NCI-H2029 treated with DMSO at 0.1 percent for 48 hours (cell line): ENCODE measurements at places on chromosomes 13 and 19.

DNA sequence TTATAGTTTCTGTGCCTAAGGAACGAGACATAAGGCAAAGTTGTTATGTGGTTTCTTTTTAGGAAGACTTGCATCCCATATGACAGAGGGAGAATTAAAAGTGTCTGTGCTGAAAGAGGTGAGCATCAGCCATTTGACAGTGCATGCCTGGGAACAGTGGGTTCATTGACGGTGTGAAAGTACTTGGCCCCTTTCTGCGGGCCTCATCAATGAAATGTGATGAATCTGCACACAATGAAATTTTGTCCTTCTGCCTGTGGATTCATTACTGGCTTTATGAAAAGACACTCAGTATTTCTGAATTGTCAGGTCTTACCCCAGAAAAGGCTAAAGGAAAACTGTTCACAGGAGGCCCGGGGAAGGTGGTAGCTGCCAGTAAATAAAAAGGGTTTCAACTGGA is 295.8 kb downstream of the FOXO1 start:
- no peak for DNase-seq

DNA sequence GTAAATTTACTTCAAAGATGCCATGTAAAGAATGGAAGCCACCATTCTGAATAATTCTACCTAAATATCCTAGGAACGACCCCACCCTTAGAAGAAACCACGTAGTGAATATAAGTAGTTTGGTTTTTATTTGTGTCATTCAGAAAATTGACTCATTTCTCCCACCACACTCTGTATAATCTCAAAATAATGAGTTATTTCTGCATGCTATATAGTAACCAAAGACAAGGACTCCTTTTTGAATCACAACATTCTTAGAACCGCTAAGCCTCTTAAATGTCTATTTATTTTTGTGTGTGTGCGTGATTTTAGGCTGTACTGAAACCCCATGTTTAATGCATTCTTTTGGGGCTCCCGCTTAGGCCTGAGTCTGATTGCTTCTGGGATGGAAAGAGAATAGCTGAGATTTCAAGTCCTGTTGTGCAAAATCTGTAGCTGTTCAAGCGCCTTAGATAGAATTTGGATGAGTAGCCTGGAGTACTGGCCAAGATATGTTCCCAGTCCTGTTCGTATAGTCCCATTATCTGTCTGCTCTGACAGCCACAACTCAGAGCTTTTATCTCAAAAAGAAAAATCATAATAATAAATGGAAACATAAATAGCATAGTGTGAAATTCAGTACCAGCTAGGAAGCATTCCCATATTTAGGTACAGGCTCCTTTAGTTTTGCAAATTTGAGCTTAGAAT is 532.4 kb upstream of the NBEA start:
- DNase-seq = no peak

DNA sequence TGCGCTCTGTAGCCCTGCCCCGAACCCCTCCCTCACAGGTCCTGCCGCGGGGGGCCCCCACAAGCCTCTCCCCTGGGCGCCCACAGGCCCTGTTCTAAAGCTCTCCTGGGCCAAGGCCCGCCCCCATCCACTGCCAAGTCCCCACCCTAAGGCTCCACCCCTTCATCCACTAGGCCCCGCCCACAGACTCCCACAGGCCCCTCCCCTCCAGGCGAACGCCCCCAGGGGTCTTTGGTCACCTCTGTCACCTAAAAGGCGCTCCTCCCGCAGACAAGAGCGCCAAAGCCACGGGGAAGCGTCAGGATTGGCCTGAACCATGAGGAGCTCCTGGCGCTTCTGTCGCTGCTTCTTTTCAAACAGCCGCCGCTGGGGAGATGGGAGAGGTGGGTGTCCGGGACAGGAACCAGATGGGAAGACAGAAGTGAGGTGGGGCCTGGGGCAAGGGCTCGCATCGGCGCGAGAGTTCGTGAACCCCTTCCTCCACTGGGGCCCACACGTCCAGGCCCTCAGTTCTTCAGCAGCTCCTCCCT is 2.3 kb downstream of the TULP2 start:
- DNase-seq = no peak

GRCh38 chr13:113064534-113065405 is 40.8 kb upstream of the F7 start:
- no peak for DNase-seq

DNA sequence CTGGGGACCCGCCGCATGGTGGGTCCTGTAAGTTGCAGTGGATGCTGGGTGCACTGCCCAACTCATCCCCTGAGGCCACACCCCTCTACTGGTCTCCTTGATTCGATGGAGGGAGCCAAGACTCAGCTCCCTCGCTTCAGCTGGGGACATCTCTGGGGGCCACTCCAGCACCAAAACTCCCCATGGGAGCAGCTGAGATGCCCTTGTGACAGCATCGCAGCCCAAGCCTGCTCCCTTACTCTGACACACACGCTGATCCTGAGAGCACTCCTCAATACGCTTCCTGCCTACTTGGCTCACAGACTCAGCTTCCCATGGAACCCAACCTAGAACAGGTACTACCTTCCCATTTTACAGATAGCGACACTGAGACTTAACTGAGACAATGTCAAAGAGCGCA is 56.2 kb downstream of the PEPD start:
- no peak for DNase-seq

- no peak for DNase-seq
These were observed 54.5 kb downstream of the GPR180 start for GRCh38 chr13:94656176-94656575.

GRCh38 chr19:47447470-47448359 is 24.0 kb downstream of the SLC8A2 start:
- no peak for DNase-seq

- DNase-seq = no peak
These were observed 22.0 kb upstream of the UBAC2 start for GRCh38 chr13:99178636-99179035.

DNA sequence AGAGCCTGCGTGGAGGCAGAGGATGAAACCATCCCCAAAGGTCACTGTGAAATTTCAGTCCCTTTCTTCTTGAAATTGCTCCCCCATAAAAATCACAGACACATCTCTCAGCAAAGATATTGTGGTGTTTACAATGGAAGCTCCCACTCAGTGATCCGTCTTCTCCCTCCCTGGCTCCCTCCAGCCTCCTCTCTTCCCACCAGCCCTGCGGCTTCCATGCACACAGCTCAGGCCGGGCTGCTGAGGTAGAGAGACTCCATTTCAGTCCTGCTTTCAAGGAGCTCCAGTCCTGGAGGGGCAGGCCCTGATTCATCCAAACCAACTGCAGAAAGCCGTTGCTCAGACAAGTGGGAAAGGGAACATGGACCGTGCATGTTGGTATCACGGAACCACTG is 24.0 kb upstream of the MIER2 start:
- no peak for DNase-seq

GRCh38 chr19:17830567-17831418 is 9.5 kb upstream of the INSL3 start:
- peak; percentile 76 for DNase-seq

DNA sequence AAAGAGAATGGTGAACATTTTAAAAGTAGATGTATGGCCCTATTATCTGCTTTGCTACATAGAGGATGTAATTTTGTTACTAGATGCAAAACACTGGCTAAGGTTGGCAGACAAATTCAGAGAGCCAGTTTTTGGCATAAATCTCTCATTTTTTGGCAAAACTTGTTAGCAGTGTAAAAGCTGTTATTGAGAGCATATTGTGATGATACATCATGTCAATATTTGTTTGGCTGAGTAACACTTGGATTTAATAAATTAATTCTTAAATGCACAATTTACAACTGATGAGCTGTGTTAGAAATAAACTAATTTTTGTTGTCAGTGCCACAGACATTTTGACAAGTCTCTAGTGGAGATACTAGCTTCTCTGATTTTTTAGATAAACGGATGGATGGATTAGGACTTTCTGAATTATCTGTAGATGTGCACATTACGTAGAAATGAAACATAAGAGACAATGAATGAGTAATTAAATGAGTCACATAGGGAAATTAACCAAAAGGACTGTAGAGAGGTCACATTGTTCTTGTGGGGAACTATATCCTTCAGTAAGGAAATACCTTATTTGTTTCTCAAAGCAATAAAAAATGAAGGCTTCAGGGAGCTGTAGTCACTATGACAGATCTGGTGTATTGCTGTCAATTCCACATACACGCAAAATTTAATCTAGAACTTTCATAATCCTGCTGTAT is 17.4 kb downstream of the UFM1 start:
- no peak for DNase-seq

GRCh38 chr19:6061376-6062130 is 48.7 kb downstream of the RFX2 start:
- DNase-seq = no peak

DNA sequence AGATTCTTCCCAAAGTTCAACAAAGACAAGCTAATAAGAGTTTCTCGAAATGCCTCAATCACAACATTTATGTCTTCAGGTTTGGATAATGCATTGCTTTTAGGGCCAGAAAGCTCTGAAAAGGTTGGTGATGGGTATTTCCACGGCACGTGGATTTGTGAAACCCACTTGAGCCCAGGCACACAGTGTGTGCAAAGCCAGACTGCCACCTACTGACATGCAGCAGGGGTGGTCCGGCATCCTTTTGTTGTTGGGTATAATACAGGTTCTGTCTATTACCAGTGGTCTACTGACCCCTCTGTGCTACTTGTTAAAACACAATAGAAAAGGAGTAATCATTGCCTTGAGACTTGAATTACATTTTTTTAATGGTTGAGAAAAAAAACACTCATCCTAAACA is 225.6 kb downstream of the RAP2A start:
- no peak for DNase-seq

DNA sequence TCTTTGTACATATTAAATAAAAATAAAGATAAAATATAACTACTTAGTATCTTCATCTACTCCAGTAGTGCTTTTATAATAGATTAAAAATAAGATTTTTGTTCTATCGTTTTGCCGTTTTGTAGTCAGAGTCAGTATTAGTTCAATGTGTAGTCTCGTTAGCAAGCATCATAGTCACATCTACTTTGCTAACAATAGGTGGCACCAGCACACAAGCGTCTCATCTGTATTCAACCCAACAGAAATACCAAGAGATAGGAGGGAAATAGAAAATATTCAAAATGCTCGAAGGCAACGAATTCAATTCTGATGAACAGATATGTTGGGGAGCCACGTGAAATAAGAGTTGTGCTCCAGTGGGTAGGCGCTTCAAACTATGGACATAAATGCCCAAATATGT is 21.4 kb upstream of the MICU2 start:
- DNase-seq = peak; percentile 11

DNA sequence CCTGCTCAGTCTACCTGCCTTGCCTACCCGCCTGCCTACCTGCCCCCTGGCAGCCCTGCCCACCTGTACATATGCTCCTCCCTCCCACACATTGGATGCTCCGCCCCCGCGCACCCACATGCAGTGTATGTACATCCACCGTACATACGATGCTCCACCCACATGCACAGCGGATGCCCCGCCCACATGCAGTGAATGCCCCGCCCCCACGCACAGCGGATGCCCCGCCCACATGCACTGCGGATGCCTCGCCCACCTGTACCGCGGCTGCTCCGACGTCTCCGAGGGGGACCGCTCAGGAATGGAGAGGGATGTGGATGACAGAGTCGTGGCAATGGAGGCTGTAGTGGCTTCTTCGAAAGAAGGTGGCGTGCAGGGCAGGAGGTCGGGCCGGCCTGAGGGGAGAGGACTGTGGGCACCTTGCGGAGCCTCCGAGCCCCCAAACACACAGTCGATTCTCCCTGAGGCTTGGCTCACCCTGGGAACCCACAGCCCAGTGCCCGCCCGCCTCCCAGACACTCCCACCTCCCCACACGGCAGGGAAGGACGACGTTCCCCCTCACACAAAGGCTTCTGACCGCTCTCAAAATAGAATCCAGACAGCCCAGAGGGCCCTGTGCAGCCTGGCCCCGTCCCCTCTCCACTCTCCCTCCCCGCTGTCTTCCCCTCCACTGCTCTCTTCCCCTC is 16.5 kb upstream of the CACTIN start:
- no peak for DNase-seq

DNA sequence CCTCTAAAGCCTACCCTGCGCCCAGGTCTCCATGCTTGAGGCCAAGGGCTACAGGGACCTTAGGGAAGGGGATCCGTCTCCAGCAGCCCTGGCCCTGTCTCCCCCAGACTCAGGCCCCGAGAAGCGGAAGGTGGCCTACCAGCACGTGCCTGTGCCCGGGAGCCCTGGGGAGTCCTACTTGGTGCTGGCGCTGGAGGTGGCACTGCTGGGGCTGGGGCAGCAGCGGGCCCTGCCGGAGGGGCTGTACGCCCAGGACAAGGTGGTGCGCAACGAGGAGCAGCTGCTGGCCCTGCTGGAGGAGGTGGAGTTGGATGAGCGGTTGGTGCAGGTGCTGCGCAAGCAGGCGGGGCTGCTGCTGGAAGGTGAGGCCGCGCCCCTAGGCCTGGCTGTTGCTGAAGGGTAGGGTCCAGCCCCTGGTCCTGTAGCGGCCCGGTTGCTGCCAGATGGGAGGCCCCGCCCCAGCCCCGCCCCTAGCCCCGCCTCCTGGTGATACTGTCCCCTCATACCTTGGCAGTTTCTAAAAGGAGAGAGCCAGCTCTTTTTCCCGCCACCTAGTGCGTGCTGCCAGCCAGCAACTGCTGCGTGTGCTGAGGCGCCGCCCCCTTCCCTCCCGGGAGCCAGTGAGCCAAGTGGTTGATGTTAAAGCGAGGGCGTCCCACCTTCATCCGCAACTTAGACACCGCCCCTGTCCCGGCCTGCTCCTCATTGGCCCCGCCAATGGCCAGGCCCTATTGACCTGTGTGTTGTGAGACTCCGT is 22.6 kb downstream of the ZSWIM4 start:
- DNase-seq = peak; percentile 93

GRCh38 chr19:14406645-14407401 is 12.3 kb downstream of the DDX39A start:
- DNase-seq = no peak

DNA sequence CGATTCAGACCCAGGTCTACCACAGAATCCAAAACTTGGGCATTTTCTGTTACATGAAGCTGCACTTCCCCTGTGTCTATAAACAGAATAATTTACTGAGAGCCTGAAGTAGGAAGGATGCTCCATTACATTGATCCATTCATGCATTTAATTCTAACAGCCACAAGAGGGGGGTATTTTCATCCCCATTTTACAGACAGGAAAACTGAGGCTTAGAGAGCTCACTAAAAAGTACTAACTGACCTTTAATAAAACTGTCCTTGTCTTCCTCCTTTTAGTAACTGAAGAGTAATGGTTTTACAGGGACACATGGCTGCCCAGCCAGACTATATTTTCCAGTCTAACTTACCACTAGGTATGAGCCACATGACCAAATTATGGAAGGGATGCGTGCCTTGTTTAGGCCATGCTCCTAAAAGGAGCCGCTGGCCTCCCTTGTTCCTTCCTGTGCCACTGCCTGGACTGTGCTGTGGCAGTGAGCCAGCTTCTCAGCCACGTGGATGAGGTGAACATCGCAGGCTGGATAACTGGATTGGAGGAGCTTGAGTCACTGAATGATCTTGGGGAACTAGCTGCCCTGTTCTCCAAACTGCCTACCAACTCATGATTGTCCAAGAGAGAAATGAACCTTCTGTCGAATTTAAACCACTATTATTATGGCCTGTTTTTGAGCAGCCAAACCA is 108.3 kb downstream of the DOCK9 start:
- no peak for DNase-seq

- DNase-seq = no peak
These were observed 460.5 kb downstream of the COG6 start for GRCh38 chr13:40116008-40116407.
